Mesenteric fat pad (tissue), 1 donor: ENCODE measurements at places on chromosomes 7 and 10. TPM values are rescaled to one million over a fixed set of nuclear protein-coding genes. Genes with fewer than 3 reads are reported as not detected.
A peak's percentile ranks its signal among the peaks of the same experiment; 100 is the strongest.

CALHM1 gene
- total RNA-seq = not detected

CYP2E1 gene
- total RNA-seq = 3.8 TPM

DNA sequence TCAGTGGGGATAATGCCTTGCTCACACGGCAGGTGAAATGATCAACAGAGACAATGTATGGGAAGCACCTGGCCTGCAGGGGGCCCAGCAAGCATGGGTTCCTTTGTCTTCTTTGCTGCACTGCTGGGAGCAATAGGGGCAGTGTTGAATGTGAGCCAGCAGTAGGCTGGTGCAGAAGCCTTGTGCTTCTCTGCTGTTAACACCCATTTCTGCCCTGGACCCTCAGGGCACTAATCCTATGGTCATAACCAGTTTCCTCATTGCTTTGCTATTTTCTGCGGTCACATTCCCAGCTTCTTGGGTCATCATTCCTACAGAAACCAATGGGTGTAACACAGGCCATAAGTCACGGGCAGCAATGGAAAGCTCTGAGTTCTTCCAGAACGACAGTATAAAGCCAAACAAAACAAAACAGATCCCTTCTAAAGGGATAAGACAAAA is 10.9 kb upstream of the LGI1 start:
- no peak for DNase-seq

BTBD16 gene
- total RNA-seq = not detected

- no peak for DNase-seq
These were observed 2.1 kb downstream of the AMZ1 start for GRCh38 chr7:2689951-2690705.

DNA sequence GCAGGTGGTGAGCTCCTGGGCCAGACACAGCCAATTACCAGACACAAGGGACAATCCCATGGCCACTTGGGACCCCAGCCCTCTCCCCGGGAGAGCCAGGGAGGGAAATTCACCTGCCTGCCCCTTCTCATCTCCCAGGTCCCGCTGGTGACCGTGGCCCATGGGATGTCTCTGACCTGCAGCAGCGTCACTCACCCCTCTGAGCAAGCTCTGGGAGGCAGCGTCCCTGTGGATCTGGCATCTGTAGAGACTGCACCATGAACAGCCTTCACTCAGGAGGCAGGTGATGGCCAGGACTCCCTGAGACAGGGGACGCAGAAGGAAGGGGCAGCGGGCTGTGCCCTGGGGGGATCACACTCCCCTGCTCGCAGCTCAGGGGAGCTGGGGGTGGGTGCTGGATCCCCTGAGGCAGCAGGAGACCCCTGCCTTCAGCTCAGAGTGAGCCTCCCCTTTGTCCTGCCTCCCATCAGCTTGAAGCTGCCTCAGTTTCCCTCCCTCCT is 90.8 kb downstream of the FOXL3 start:
- DNase-seq = peak; percentile 84

GRCh38 chr7:50792342-50793119 is 9.8 kb upstream of the GRB10 start:
- DNase-seq = peak; percentile 85

DNA sequence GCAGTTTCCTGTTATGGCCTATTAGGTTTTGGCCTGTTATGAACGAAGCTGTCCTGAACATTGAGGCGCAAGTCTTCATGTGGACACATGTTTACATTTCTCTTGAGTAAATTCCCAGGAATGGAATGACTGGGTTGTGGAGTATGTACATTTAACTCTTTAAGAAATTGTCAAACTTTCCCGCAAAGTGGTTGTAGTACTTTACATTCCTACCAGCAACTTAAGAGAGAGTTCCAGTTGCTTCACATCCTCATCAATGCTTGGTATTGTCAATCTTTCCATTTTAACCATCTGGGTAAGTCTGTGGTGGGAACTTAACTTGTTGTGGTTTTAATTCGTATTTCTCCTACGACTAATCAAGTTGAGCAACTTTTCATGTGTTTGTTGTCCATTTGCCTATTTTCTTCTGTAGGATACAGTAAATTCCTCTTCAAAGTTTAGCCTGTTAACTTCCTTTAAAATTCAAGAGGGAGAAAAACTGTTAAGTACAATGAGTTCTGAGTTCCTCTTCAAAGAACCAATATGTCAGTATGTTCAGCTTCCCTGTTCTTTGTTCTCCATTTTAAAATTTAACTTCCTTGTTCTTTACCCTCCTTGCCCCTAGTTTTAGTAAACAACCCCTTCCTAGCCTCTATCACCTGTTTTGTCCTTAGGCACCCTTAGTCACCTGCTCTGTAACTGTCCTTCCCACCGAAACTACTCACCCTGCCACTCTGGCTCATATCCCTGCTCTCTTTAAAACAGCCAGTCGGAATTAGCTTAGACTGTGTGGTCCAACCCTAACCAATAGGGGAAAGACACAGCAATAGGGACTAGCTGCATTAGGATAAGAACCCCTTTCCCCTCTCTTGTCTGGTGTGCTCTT is 74.0 kb downstream of the FAM241B start:
- no peak for DNase-seq

- no peak for DNase-seq
These were observed 141.4 kb downstream of the LSMEM1 start for GRCh38 chr7:112622159-112622715.

SLC39A12 gene
- total RNA-seq = 0.35 TPM

AASS gene
- 24.7 TPM for total RNA-seq

DNA sequence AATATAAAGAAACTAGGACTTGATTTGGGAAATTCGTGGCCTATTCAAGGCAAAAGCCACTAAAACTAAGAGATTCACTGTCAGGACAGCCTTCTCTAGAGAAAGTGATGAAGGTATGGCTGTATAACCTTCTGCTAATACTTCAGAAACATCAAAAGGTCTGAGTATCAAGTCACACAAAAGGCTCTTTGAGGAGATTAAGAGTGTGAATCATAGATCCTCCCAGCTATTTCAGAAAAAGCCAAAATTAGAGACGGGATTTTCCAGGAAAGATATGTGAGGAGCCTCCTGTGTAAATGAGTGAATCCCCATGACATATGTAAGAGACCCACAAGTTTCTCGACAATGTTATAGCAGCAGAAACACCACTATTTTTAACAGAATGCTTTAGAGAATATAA is 56.2 kb downstream of the UBE3C start:
- no peak for DNase-seq

GRCh38 chr7:84294847-84295455 is 100.4 kb upstream of the SEMA3A start:
- no peak for DNase-seq

CABCOCO1 gene
- total RNA-seq = 0.35 TPM

- no peak for DNase-seq
These were observed 4.9 kb downstream of the PIK3CG start for GRCh38 chr7:106869954-106870353.

NODAL gene
- not detected for total RNA-seq

SORCS1 gene
- 0.16 TPM for total RNA-seq

DNA sequence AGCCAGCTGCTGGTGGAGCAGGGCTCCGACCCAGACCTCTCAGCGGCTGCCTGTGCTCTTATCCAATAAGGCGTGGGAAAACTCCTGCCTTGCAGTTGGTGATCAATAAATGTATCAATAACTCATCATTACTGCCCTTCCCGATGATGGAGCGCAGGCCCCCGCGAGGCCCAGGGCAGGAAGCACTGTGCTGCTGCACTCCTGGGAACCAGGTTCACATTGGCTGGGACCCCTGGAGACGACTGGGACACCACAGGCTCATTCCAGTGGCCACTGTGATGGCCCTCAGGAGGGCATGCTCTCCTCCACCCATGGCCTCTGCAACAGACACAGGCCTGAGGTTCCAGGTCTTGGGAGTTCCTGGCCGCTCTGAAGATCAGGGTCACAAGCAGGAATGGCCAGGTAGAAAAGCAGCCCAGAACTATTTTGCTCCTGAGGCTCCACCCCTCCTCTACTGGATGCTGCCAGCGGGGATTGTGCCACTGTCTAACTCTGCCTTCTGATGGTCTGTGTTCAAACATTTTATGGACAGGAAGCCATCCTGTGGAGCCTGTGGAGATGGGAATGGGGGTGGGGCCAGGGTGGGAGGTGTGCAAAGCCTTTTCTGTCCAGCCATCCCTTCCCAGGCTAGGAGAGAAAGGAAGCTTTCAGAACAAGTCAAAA is 287.4 kb upstream of the ZMIZ1 start:
- peak; percentile 84 for DNase-seq

CCDC6 gene
- 31.2 TPM for total RNA-seq

VSTM2A gene
- total RNA-seq = not detected

TRPV6 gene
- not detected for total RNA-seq

DNA sequence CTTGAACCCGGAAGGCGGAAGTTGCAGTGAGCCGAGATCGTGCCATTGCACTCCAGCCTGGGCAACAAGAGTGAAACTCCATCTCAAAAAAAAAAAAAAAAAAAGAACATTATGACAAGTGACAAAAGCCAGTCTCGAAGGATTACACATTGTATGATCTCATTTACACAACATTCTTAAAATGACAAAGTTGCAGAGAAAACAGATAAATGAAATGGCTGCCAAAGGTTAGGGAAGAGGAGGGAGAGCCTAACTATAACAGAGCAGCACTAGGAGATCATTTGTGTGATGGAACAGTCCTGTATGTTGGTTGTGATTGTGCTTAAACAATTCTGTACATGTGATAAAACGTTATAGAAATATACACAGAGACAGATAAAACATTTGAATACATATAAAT is 16.2 kb upstream of the CPVL start:
- no peak for DNase-seq

DNA sequence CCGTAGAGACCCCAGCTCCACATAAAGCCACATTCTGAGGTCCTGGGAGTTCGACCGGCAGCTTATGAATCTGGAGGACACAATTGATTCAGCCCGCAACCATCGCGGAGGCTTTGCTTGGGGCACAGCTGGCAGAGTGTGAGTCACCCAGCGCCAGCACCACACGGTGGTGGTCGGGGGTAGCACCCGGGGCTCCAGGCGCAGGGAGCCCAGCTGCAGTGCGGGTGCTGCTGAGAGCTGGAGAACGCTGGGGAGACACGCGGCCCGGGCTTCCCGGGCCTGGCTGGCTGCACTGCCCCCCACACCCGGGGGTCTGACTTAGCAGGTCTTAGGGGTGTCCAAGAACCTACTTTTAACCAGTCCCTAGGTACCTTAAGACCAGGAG is 87.9 kb downstream of the PAXIP1 start:
- peak; percentile 85 for DNase-seq

PTPRZ1 gene
- 0.48 TPM for total RNA-seq

DNA sequence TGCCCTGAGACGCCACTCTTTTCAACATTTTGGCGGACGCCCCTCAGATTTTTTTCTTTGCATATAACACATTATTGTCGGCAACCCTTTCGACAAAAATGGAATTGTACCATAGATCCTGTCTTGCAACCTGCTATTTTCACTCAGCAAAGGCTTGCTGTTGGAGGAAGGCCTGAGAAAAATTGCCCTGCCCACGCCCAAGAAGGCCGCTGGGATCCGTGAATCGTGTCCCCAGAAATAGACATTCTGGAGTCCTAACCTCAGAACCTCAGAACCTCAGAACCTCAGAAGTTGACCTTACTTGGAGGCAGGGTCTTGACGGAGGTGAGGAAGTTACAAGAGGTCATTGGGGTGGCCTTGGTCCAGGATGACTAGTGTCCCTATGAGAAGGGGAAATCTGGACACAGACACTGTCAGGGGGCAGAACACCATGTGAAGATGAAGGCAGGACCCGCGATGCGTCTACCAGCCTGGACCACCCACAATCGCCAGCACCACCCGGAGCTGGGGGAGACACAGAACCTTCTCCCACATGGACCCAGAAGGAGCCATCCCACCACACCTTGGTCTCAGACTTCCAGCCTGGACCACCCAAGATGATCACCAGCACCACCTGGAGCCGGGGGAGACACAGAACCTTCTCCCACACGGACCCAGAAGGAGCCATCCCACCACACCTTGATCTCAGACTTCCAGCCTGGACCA is 19.1 kb upstream of the DNAAF5 start:
- peak; percentile 35 for DNase-seq
